ENCODE measurements at places on chromosomes 7 and 10. TPM values are rescaled to one million over a fixed set of nuclear protein-coding genes. Genes with fewer than 3 reads are reported as not detected.

Gene TAS2R3
- 24.1 TPM for total RNA-seq

Gene MYL10
- not detected for total RNA-seq

Gene TMEM236
- total RNA-seq, result not detected

Gene NPY4R
- total RNA-seq, result not detected

Gene TAS2R38
- total RNA-seq, result not detected
